ENCODE measurements at places on chromosomes 3 and 15. TPM values are rescaled to one million over a fixed set of nuclear protein-coding genes. Genes with fewer than 3 reads are reported as not detected.

DNA sequence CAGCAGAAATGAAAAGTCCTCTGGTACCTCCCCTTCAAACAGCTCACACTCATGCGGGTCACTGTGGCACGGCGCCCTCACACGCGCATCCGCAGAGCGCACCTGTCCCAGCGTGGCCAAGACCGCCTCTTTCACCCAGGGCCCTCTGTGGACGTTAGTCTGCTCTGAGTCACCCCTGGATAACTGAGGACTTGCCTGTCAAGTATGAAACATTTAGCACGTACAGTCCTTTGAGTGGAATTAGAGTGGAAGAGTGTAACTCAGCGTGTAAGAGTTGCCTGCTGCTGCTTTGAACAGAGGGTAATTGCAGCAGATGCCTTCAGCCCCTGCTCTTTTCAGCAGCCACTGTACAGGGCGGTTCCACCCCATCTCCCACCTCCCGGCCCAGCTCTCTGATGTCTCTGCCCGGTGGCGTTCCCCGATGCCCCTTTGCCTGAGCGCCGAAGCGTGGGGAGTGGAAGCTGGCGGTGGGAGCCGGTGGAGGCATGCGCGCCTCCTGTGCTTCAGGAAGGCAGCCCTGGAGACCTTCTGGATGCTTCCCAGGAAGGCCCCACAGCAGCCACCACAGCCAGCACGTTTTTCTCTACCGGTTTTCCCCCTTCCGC is 23.0 kb downstream of the CPN2 start:
- DNase-seq: no peak

DNA sequence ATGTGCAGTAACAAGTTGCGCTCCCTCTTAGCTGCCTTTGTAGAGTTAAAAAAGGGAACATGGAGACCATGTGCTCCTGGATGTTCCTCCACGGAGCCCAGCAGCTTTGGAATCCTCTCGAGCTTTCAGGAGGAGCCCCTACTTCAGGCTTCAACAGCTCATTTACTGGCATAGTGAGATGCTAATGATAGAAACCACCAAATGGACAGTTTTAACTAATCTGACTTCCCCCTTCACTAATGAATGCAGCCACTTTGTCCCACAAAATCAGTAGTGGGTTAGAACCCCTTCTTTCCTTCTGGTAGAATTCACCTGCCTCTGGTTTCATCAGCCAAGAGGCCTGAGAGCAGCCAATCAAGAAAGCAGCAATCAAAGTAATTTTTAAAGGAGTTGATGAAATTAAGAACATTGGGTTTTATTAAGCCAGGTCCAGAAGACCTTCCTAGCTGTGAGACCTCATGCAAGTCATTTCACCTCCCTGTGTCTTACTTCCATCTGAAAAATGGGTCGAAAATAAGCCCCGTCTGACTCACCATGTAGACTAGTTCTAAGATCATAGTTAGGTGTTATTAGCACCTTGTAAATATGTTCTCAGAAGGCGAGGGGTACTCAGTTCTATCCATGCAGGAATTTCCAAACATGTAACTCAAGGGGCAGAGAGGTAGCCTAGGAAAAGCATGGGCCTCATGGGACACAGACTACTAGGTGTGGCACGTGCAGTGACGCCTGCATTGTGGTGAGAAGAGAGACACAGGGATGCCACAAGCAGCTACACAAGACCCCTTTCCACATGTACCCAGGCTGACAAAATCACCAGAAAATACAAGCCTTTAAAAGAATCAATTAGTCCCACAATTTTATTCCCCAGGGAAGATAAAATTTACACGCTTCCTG is 179.7 kb upstream of the LPP start:
- no peak for DNase-seq

- no peak for DNase-seq
Measured at GRCh38 chr3:104214937-104215336, 1151.8 kb upstream of the ALCAM start.

- DNase-seq: no peak
Measured at GRCh38 chr15:79918278-79918677, 21.5 kb upstream of the MTHFS start.

DNA sequence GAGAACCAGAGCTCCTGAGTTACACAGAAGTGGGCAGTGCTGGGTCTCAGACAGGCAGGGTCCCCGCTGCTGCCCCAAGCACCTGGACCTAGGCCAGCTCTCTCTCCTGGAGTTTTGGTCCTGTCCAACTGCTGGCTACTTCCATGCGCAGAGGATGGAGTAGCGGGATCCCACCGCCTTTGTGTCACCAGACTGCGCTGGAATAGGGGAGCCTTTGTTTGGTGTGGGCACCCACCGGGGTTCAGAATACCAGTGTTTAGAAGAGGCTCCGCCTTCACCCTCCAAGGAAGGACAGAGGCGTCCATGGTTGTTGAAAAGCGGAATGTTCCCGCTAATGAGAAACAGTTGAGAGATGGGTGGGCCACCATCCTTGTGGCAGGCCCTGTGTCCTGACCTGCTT is 154.4 kb downstream of the DNAJB8 start:
- DNase-seq: no peak

- DNase-seq: peak; percentile 92
Measured at GRCh38 chr15:51077221-51078153, 17.2 kb downstream of the TNFAIP8L3 start.

DNA sequence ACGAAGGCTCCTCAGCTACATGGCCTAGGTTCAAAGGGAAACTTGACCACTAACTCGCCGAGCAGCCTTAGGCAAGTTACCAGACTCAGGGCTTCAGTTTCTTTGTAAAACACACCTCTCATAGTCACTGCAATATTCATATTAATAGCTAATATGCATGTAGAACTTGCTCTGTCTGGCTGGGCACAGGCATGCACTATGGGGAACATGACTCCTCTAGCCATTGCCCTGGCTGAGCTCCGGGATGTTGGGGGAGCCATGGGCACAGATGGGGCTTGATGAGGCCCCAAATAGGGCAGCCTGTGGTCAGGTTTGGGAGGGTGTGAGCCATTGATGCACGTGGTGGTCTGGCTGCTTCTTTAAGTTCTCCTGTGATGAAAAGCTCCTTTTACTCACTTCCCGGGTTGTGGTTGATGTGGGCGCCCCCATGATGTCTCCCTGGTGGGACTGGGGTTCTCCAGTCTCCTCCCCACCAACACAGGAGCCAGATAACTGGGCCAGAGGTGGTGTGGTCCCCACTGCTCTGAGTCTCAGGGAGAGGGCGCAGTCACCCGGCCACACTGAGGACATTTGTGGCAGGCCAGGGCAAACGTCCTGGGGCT is 29.4 kb upstream of the DUSP7 start:
- peak; percentile 40 for DNase-seq

DNA sequence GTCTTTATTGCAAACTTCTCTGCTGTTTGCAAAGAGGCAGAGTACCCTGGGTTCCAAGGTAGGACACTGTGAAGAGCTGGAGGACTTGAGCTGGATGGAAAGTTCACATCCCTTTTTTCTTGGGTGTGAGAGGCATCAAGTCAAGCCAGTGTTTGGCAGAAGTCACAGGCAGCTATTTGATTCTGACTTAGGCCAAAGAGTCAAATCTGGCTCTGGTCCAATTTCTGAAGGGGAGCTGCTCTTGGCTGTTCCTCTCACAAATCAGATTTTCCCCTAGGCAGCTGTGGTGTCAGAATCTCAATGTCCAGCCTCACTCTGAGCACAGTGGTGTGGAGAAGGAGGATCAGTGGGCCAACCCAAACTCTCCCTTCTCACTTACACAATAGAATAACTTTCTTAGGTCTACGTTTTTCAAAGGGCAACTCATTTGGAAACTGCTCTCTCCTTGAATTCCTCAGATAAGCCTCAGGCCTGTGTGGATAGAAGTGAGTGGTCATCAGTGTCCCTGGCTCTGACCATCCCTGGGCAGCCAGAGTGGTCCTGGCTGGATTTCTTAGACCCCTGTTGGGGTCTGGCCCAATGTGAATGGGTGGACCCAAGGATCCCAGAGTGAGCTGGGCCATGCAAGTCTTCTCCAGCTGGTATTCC is 18.2 kb upstream of the AMOTL2 start:
- DNase-seq: no peak

- DNase-seq: no peak
Measured at GRCh38 chr15:31172606-31173005, 71.1 kb upstream of the TRPM1 start.

DNA sequence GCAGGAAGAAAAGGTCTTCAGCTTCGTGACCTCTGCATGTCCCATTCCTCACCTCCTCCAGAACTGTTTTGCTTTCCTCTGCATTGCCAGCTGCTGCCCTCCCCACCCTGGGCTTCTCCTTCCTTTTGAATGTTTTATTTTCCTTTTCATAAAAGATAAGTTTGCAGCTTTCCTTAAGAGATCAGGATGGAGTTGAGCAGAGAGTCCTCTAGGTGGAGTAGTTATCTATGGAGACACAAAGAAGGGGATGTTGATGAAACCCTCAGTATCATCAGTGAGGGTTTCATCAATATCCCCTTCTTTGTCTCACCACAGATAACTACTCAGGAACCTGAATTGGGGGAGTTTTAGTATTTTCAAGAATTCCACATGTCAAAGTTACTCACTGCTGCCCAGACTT is 19.0 kb upstream of the SLC25A36 start:
- no peak for DNase-seq

GRCh38 chr3:112128843-112129727 is 4.0 kb downstream of the GCSAM start:
- no peak for DNase-seq

- DNase-seq: no peak
Measured at GRCh38 chr3:185473290-185473815, 25.5 kb downstream of the TMEM41A start.

DNA sequence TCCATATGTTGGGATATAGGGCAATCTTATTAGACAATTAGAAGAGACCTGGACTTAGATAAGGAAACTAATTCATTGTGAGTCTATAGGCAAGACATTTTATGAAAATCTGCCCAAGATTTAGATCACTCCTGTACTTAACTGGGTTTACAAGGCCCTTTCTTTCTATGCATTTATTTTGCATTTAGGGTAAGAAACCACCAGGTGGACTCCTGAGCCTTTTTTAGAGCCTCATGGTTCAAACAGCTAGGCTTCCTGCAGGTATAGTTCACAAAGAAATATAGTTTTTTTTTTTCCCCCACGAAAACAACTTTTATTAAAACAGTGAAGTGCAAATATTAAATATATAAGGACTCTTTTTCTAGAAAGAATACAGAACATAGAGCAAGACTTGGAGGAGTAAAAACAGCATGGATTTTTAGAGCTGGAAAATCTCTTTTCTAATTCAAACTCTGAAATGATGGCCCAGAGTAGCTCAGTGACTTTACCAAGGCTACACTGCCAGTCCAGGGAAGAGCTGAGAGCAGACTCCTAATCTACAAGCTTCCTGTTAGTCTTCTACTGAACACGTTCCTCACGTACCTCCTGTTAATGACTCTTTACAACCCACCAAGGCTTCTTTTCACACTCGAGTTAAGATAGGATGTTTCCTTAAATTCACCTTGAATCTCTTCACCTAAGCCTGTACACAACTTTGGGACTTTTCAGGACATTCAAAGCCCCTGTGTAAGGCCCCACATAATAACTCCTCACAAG is 400.9 kb upstream of the ATP11B start:
- DNase-seq: no peak

The ERICH6 gene
- 0.37 TPM for total RNA-seq

The C3orf85 gene
- total RNA-seq: not detected

The FAM107A gene
- 60.2 TPM for total RNA-seq

The CLRN1 gene
- total RNA-seq: not detected

The PPM1L gene
- total RNA-seq: 31.7 TPM

The LRRK1 gene
- 4.4 TPM for total RNA-seq

The SAMMSON gene
- not detected for total RNA-seq

Data from right cardiac atrium (tissue), 5 donors.